Stimulated activated CD8-positive, alpha-beta memory T cell treated with anti-CD3 and anti-CD28 coated beads, Interleukin-7, amount 100 ng/mL, for 48 hours (primary cell): ENCODE measurements at places on chromosomes 2 and 18.

DNA sequence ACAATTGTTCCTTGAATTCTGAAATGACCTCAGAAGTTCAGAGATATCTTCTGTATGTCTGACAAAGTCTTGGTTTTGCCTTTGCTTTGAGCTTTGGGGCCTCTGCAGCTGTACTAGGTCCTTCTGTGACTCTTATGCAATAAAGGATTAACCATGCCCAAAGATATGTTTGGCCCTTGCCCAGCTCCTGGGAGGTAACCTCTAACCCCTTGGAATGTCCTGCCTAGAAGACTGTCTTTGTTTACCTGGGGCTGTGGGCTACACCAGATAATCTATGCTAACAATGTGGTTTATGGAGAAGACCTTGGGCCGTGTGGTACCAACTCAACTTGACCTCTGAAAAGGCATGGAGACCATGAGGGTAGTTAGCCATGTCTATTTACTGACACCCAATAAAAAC is 140.9 kb upstream of the CAPN13 start:
- no peak for DNase-seq

GRCh38 chr2:196801674-196802261 is 2.3 kb upstream of the GTF3C3 start:
- no peak for DNase-seq

GRCh38 chr2:282371-283263 is 5.3 kb downstream of the ALKAL2 start:
- DNase-seq, result no peak

- DNase-seq, result no peak
Measured at GRCh38 chr2:207313947-207314346, 148.2 kb upstream of the KLF7 start.

- DNase-seq, result no peak
Measured at GRCh38 chr18:23194155-23194996, 59.1 kb downstream of the CABLES1 start.

GRCh38 chr2:70181363-70181956 is 9.4 kb downstream of the C2orf42 start:
- DNase-seq, result no peak

DNA sequence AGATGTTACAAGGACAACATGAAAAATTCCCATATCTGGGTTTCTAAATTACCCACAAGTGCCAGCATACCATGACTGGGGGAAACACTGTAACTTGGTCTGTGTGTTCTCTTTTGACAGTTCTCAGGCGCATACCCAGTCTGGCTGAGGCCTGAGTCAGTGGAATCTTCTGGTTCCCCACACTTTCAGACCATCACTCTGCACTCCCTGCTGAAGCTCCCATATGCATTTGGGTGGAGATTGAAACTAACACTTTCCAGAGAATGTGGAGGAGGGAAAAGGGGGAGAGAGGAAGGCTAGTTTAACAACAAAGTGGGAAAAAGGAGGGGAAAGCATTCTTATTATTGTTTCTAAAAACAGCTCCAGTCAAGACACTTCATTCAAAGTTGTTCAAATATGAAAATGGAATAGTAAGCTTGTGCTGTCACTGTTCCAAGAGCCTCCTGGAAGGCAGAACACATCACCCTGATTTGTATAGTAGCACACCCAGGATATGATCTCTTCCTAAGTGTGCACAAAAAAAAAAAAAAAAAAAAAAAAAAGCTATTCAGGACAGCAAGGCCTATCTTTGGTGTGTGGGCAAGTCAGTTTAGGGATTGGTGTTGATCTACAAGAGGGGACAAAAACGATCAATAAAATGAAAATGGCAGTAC is 48.1 kb upstream of the CTIF start:
- no peak for DNase-seq

DNA sequence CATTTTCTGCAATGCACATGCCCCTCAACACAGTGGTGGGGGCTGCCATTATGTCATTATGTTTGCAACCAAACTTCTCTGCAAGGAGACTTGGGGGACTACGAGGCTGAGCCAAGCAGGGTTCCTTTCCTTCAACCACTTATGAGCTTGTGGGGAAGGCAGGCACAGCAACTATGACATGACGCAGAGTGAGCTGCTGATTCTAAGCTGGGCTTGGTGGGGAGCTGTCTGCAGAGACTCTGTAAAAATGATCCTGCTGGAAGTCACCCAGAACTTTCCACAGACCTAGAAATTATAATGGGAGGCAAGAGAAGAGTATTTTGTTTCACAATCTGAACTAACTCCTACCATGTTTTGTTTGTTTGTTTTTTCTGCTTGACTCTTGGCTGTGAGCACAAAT is 55.6 kb downstream of the INPP5D start:
- no peak for DNase-seq

DNA sequence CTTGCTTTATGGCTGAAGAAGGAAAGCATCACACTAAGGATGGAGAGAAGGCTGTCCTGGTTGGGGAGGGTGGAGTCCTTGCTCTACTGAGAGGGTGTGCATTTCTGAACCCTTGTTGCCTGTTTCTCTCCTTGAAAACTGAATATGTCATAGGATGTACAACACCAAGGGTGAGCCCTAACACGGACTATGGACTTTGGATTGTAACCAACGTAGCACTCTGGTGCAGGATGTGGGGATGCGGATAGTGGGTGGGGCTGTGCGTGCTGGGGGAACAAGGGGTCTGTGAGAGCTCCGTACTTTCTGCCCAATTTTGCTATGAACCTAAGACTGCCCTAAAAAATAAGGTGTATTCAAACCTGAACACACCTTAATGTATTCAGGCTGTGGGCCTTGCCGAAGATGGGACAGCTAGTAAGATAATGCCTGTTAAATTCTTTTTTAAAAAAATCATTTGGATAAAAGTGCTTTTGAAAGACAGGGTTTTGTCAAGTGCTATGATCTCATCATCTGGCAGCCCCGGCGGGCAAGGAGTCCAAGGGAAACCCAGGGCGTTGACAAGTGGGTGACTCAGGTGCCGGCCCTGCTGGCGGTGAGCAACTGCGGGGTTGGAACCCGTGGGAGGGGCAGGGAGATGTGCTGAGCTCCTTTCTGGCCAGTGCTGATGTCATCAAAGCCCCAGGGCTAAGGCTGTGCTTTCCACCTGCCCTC is 54.0 kb downstream of the GATA6 start:
- DNase-seq, result peak; percentile 20

GRCh38 chr18:44686156-44686555 is 5.5 kb downstream of the SETBP1 start:
- DNase-seq, result no peak

DNA sequence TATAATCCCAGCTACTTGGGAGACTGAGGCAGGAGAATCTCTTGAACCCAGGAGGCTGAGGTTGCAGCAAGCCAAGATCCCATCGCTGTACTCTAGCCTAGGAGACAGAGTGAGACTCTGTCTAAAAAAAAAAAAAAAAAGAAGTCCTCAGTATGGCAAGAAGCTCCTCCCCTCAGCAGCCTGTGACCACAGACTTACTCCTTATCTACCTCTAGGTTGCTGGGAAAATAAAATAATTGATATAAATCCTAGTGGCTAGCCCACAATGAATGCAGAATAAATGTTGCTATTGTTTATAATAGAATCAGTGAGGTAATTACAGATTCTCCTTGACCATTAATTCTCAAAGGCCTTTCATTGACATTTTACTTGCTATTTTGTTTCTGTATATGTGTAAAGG is 70.6 kb downstream of the IRS1 start:
- DNase-seq, result no peak

DNA sequence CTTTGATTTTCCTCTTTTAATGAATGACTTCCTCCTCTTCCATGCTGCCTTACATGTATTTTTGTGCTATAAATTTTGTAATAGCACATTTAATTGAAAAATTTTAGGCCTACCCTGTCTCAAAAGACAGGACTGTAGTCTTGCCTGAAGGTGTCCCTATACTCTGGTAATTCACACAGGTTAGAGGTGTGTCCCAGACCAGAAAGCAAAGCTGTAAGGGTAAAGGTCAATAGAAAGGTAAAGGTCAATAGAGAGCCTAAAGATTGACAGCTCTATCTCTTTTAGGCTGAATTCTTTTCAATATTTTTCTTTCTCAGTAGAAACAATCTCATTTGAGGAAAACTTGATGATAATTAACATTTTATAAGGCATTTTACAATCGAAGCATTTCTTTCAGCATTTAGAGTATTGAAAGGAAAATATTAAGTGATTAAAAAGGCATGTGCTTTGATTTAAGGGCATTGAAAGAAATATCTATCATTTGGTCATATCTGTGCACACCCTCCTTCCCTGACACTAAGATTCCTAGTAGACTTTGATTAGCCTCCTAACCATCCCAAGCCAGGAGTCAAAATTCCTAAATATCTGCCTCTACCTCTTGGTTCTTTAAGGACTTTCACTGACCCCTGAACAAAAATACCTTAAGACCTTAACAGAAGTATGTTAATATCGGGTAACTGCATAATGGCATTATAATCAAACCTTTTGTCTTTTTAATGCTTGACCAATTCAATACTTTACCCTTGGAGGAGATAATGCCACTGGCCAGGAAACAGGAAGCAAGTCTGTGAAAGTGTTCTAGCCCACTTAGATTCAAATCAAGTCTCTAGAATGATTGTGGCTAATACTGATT is 161.8 kb upstream of the DTNA start:
- DNase-seq, result no peak

GRCh38 chr2:17933256-17933655 is 54.8 kb downstream of the KCNS3 start:
- DNase-seq, result no peak

DNA sequence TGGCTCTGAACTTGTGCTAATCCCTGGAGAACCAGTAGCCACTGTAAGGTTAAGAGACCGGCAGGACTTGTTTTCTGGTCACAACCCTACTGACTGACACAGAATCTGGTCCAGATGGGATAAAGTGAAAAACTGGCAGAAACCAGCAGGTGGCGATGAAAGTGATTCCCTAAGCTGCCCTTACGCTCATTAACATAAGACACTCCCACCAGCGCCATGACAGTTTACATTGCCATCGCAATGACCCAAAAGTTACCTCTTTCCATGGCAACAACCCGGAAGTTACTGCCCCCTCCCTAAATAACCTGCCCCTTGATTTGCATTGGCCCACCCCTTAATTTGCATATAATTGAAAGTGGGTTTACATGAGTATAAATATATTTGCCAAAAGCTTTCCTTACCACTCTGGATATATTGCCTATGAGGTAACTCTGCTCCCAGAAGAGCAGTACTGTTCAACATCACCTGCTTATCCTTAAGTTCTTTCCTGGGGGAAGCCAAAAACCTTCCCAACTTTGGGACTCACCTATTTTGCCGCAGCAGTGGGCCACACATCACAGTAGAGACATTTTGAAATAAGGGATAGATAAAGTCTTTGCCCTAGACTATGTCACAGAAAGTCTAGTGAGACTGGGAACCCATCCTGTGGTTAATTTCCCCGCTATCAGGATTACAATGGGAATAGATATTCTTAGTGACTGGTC is 35.8 kb upstream of the AFF3 start:
- DNase-seq, result peak; percentile 11

DNA sequence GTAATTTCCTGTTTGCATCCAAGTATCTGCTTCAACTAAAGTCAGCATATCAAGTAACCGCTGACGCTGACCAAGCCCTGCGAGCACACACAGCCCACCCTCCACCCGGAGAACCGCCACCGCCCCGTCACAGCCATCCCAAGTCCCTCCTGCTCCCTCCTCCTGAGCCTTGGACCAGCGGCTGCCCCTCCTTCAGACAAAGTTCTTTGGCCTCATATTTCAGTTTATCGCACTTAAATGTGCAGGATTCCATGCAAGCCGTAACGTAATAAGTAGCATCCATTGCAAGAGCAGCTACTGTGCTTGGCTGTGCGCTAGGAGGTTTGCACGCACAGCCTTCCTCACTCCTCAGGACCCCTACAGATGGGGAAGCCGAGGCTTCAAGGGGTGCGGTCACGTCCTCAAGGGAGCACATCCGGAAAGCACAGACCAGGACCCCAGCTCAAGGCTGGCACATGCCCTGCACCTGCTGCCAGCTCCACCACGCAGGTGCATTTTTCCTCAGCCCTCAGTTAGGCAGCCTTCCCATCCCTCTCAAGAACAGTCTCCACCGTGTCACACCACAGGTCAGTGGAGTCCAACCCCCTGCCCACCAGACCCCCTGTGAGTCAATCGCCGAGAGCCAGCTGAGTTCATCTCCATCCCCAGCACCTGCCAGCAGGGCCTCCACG is 17.1 kb downstream of the PXDN start:
- DNase-seq, result no peak

DNA sequence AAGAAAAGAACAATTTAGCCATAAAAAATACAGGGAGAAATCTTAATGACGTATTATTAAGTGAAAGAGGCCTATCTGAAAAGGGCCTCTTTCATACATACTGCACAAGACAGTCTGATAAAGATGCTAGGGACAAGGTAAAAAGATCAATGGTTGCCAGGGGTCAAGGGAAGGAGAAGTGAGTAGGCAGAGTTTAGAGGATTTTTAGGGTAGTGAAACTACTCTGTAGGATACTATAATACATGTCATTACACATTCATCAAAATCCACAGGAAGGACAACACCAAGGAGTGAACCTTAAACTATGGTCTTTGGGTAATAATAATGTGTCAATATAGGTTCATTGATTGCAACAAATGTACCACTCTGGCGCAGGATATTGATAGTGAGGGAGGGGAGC is 289.3 kb downstream of the FSIP2 start:
- DNase-seq, result no peak

GRCh38 chr2:175854129-175854528 is 147.9 kb downstream of the LNPK start:
- DNase-seq, result no peak

GRCh38 chr2:64773461-64774118 is 119.9 kb upstream of the SERTAD2 start:
- no peak for DNase-seq

- no peak for DNase-seq
Measured at GRCh38 chr18:75115514-75115913, 93.4 kb downstream of the PTGR3 start.

GRCh38 chr2:236687296-236687965 is 117.8 kb downstream of the ACKR3 start:
- no peak for DNase-seq

DNA sequence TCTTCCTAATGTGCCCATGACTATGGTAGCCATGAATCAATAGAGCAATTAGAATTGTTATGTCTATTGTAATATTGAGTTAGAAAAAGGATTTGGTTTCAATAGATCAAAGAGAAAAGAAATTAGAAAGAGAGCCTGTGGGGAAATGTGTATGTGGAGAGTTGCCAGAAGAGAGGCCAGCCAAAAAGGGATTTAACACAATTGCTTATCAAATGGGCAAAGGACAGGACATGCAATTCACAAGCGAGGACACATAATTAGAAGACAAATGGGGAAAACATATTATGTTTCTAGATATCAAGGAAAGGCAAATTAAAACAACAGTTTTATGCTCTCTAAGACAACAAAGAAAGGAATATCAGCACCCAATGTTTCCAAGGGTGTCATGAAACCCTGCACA is 403.2 kb upstream of the KLHL29 start:
- no peak for DNase-seq

- DNase-seq, result no peak
Measured at GRCh38 chr2:158837645-158838044, 42.5 kb downstream of the DAPL1 start.
